ENCODE measurements at places on chromosomes 7 and 10. TPM values are rescaled to one million over a fixed set of nuclear protein-coding genes. Genes with fewer than 3 reads are reported as not detected.

Gene CALML3
- total RNA-seq, result not detected

GRCh38 chr7:123637203-123637602 is 18.5 kb upstream of the LMOD2 start:
- H3K27ac ChIP-seq, result peak overlapping the region; percentile 14
- H3K4me1 ChIP-seq, result peaks cover 10% of the 10 kb centered on the region
- H3K4me3 ChIP-seq, result no peak overlapping the region
- no peaks in the 10 kb centered on the region for H3K27me3 ChIP-seq
- no peak for DNase-seq
- H3K36me3 ChIP-seq, result no peaks in the 10 kb centered on the region

Gene CFTR
- not detected for total RNA-seq

Gene CYP26C1
- 0.10 TPM for total RNA-seq

DNA sequence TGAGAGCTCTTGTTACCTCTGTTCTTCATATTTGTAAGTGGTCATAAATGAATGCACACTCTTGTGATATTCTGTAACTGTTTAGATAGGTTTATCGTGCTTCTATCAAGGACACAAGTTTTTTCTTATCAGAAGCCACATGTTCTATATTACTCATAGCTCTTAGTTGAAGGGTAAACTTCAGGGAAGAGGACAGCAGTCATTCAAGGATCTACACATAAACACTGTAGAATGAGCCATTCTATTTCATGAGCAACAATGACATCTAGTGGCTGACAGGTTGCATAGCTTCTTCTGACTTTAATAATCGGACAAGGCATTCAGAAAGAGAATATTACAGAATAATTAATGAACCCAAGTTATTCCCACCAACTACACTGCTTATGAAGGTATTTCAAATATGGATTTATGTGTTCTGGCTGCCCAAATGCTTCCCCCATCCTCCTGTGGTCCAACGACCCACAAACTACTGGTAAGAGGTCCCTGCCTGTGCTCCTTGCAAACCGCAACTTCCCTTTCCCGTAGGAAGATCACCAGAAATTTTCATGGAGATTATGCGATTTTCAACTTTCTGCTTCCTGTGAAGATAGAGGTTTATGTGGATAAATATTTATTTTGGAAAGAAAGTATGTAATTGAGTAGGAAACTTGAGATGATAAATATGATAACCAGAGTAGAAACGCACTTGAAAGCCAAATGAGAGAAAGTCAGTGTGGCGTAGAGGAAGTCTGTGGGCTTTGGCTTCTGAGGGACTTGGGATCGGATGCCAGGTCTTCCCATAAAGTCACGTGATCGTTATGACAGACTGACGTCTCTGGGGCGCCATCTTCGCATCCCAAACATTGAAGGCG is 16.8 kb upstream of the ABCB5 start:
- H3K4me3 ChIP-seq, result no peak overlapping the region
- no peak for DNase-seq
- no peak overlapping the region for H3K27ac ChIP-seq
- H3K36me3 ChIP-seq, result no peaks in the 10 kb centered on the region
- H3K4me1 ChIP-seq, result peaks cover 10% of the 10 kb centered on the region

GRCh38 chr10:95391581-95392216 is 100.9 kb upstream of the PDLIM1 start:
- H3K36me3 ChIP-seq, result no peaks in the 10 kb centered on the region
- H3K27ac ChIP-seq, result no peak overlapping the region
- peaks cover 1% of the 10 kb centered on the region for H3K27me3 ChIP-seq
- H3K4me3 ChIP-seq, result no peak overlapping the region

Gene DRGX
- 65.2 TPM for total RNA-seq

- H3K4me3 ChIP-seq, result no peak overlapping the region
Measured at GRCh38 chr10:103840740-103841070, 14.7 kb downstream of the SH3PXD2A start.

DNA sequence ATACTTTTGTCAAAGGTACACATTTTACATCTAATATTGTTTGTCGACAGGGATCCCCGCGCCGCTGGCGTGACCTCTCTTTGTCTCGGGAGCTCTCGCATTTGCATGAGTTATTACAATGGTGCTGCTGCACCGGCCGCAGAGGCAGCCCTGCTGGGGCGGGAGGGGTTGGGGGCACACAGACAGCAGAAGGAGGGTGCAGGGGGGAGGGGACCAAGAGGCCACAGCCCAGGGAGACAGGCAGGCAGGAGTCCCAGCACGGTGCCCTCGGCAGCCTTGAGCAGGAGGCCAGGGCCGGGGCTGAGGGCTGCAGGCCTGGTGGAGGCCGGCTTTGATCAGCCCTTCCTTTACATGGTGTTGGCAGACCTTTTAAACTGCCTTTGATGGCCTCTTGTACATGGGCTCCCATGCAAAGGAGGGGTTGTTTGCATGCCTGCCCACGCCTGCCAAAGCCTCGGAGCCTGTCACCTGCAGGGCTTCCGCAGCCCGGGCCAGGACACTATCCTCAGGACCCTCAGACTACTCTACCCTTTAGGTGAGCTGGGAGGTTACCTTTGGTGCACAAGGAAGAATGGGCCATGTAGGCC is 95.5 kb downstream of the EBF3 start:
- H3K4me1 ChIP-seq, result peaks cover 62% of the 10 kb centered on the region
- peak overlapping the region; percentile 89 for H3K27ac ChIP-seq
- peaks cover 6% of the 10 kb centered on the region for H3K36me3 ChIP-seq
- DNase-seq, result peak; percentile 50
- peaks cover 64% of the 10 kb centered on the region for H3K27me3 ChIP-seq
- H3K4me3 ChIP-seq, result peak overlapping the region; percentile 21

GRCh38 chr10:32744321-32744720 is 213.7 kb downstream of the ITGB1 start:
- no peak overlapping the region for H3K27ac ChIP-seq
- no peak for DNase-seq
- no peaks in the 10 kb centered on the region for H3K36me3 ChIP-seq
- no peaks in the 10 kb centered on the region for H3K4me1 ChIP-seq

Gene ADRB1
- total RNA-seq, result not detected

GRCh38 chr10:124162774-124163354 is 69.5 kb upstream of the CHST15 start:
- H3K4me3 ChIP-seq, result no peak overlapping the region
- H3K27ac ChIP-seq, result no peak overlapping the region
- H3K36me3 ChIP-seq, result peaks cover 5% of the 10 kb centered on the region
- H3K27me3 ChIP-seq, result peaks cover 5% of the 10 kb centered on the region

GRCh38 chr7:11294965-11295364 is 321.3 kb downstream of the PHF14 start:
- H3K4me1 ChIP-seq, result peaks cover 11% of the 10 kb centered on the region
- H3K27ac ChIP-seq, result no peak overlapping the region
- H3K27me3 ChIP-seq, result no peaks in the 10 kb centered on the region

- no peak for DNase-seq
- no peaks in the 10 kb centered on the region for H3K27me3 ChIP-seq
- no peak overlapping the region for H3K4me3 ChIP-seq
- H3K27ac ChIP-seq, result no peak overlapping the region
- H3K36me3 ChIP-seq, result no peaks in the 10 kb centered on the region
Measured at GRCh38 chr7:8177109-8177933, 84.6 kb downstream of the ICA1 start.

GRCh38 chr10:122462533-122463465 is 1.4 kb downstream of the HTRA1 start:
- DNase-seq, result no peak
- no peaks in the 10 kb centered on the region for H3K36me3 ChIP-seq
- H3K27ac ChIP-seq, result no peak overlapping the region
- peak overlapping the region; percentile 64 for H3K4me3 ChIP-seq

DNA sequence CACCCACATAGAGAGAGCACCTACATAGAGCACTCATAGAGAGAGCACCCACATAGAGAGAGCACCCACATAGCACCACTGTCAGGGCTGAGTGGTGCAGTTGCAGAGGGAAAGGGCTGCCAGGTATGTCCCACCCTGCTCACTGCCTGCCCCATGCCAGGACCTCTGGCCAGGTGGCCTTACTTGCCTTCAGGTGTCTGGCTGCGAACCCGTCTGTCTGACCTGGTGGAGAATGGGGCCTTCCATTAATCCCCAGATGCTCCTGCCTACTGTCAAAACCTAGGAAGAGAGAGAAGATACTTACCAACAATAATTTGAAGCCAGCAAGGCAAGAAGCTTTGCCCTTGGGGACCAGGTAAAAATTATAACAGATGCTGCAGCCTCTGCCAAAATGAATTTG is 51.1 kb downstream of the INSIG1 start:
- H3K4me3 ChIP-seq, result no peak overlapping the region
- DNase-seq, result no peak
- no peaks in the 10 kb centered on the region for H3K4me1 ChIP-seq
- peaks cover 3% of the 10 kb centered on the region for H3K27me3 ChIP-seq

Gene RAB19
- total RNA-seq, result not detected

GRCh38 chr7:33692956-33693355 is 212.4 kb upstream of the BMPER start:
- H3K4me1 ChIP-seq, result peaks cover 3% of the 10 kb centered on the region
- H3K4me3 ChIP-seq, result no peak overlapping the region
- no peak overlapping the region for H3K27ac ChIP-seq
- peaks cover 7% of the 10 kb centered on the region for H3K36me3 ChIP-seq
- H3K27me3 ChIP-seq, result no peaks in the 10 kb centered on the region
- DNase-seq, result no peak

GRCh38 chr7:5070206-5070605 is 24.5 kb downstream of the RBAK start:
- no peak overlapping the region for H3K4me3 ChIP-seq
- H3K4me1 ChIP-seq, result no peaks in the 10 kb centered on the region
- DNase-seq, result no peak
- H3K27me3 ChIP-seq, result peaks cover 13% of the 10 kb centered on the region

- no peak overlapping the region for H3K27ac ChIP-seq
- H3K4me3 ChIP-seq, result no peak overlapping the region
- peaks cover 26% of the 10 kb centered on the region for H3K4me1 ChIP-seq
Measured at GRCh38 chr7:127838816-127839415, 186.9 kb downstream of the SND1 start.

DNA sequence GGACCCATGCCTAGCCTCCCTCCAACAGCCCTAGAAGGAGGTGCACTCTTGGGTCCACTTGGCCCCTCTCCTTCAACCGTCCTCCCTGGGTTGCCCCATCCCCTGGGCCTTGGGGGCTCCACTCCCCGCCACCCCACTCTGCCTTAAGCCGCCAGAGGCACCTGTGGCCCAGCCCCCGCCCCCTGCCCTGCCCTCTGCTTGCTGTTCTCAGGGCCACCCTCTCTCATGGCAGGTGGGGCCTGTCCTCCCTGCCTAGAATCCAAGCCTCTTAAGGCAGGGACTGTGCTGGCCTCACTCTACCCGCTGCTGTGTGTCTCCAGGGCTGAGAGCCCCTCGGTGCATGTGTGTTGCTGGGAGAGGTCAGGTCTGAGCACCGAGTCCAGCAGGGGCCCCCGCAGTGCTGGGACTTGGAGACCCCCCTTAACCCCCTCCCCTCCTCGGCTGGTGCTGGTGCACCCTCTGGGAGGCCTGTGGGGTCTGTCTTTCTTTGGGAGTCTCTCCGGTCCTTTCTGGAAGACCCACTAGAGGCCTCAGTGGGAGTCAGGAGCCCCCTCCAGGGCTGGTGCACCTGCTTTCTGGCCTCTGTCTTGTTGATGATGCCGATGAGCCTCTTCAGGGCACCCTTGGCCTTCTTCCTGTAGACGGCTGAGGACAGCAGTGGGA is 43.8 kb downstream of the CFAP46 start:
- peaks cover 21% of the 10 kb centered on the region for H3K36me3 ChIP-seq
- H3K4me1 ChIP-seq, result no peaks in the 10 kb centered on the region
- peak; percentile 13 for DNase-seq
- H3K27me3 ChIP-seq, result peaks cover 2% of the 10 kb centered on the region

- H3K27ac ChIP-seq, result no peak overlapping the region
- H3K4me3 ChIP-seq, result no peak overlapping the region
- H3K4me1 ChIP-seq, result no peaks in the 10 kb centered on the region
- peaks cover 2% of the 10 kb centered on the region for H3K27me3 ChIP-seq
- peaks cover 20% of the 10 kb centered on the region for H3K36me3 ChIP-seq
Measured at GRCh38 chr10:87562750-87563149, 58.1 kb downstream of the MINPP1 start.

DNA sequence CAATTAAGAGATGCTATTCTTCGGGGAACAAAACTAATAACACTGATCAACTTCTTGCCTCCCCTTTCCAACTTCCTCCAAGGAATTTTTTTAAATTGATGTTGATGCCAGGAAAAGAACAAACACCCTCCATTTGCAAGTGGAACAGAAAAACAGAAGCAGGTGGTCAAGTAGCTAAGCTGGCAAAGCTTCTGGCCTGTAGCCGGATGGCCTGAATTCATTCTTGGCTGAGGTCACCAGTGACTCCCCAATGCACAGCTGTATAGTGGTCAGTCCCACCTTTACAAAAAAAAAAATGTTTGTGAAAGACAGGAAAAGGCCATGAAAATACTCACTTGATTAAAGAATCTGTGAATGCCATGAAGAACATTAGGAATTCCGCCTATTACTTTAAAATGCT is 39.1 kb downstream of the DOCK4 start:
- no peaks in the 10 kb centered on the region for H3K36me3 ChIP-seq
- H3K27ac ChIP-seq, result no peak overlapping the region
- H3K27me3 ChIP-seq, result no peaks in the 10 kb centered on the region
- no peak overlapping the region for H3K4me3 ChIP-seq
- peaks cover 10% of the 10 kb centered on the region for H3K4me1 ChIP-seq

DNA sequence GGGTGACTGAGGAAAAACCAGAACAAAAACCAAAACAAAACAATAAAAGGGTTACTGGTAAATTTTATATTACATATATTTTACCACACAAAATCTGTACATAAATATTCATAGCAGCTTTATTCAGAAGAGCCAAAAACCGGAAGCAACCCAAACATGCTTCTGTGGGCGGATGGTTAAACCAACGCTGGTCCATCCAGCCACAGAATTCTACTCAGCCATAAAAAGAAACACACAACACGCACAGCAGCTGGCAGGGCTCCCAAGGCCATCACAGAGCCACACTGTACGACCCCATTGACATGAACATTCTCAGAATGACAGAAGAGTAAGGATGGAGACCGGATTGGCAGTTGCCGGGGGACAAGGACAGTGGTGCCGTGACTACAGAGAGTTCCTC is 83.6 kb downstream of the PROSER2 start:
- H3K36me3 ChIP-seq, result no peaks in the 10 kb centered on the region
- H3K27ac ChIP-seq, result no peak overlapping the region
- H3K4me1 ChIP-seq, result no peaks in the 10 kb centered on the region
- no peak overlapping the region for H3K4me3 ChIP-seq

Gene ST8SIA6
- not detected for total RNA-seq
